Activated naive CD4-positive, alpha-beta T cell (primary cell): ENCODE measurements at places on chromosomes 7 and 10.

DNA sequence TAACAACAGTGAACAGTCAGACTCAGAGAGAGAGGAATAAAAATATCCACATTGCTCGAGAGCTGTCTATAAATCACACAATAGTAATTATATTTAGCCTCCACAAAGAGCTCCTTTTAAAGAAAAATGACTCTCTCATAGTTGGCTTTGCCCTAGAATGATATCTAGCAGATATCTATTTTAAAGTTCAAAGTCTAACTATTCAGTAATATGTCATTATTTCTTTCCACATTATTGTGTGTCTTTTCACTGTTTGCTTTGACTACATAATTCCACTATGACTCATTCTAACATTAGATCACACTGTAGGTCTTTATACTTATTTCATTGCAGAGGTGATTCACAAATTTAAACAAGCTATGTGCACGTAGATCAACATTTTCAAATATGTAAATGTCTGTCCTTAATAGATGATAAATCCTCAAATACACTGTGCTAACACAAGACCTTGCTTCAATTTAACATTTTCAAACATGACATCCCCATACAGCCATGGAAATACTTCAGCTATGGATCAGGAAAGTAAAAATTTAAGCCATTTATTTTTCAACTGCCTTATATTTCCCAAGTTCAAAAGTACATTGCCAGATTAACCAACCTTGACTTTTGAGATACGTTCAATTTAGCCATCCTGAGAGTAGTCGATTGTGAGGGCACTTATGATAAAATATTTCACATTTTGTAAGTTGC, 99.9 kb upstream of the AKR1E2 start:
- DNase-seq: no peak

- DNase-seq: no peak
Measured at GRCh38 chr7:149010451-149010850, 17.9 kb downstream of the PDIA4 start.

DNA sequence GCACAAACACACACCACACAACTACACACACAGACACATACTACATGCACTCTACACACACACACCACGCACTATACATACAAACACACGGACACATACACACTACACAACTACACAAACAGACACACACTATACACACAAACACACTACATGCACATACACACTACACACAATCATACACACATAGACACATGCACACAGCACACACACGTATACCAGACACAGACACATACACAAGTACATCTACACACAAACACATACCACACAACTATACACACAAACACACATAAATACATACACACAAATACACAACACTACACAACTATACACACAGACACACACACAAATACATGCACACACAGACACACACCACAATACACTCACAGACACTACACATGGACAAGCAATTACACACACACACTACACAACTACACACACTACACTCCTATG, 4.6 kb downstream of the GPR15LG start:
- no peak for DNase-seq

- DNase-seq: no peak
Measured at GRCh38 chr7:82699773-82700186, 256.2 kb upstream of the CACNA2D1 start.

- no peak for DNase-seq
Measured at GRCh38 chr7:108324053-108325038, 131.9 kb downstream of the NRCAM start.

DNA sequence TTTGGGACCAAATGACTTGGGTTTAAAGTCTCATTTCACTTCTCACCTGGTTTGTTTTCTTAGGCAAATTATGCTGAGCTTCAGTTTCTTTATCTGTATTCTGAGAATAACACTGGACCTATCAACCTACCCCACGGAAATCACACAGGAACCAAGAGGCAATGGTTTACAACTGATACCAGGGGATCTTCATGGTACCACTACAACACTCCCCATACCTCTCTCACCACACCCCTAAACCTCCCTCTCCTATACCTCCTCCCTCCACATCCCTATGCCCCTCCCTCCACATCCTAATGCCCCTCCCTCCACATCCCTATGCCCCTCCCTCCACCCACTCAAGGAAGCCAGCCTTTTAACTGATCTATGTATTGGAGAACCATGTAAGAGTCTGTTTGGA, 9.9 kb downstream of the FAM204A start:
- DNase-seq: no peak

GRCh38 chr10:115095758-115096157, 2.6 kb downstream of the ATRNL1 start:
- DNase-seq: no peak

DNA sequence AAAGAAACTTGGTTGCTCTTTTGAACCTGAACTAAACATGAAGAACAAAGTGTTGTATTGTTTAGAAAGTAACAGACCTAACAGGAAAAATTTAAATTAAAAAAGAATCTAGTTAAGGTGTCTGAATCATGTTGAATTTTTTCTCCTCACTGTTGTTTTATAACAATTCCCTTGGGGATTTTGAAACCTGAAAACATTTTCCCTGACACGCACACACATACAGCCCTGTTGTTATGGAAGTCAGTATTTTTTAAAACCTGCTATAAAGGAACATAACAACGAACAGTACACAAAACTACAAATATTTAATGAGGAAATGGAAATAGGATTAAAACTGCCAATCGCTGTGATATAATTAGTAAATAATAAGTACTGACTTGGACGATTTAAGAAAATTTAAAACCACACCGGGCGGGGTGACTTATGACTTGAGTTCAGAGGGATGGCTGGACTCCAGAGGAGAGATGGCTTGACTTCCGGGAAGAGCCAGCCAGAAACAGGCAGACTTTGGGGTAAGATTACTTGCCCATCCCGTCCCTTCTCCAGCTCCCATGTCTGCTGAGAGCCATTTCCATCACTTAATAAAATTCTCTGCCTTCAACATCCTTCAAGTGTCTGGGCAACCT, 16.2 kb upstream of the SPOCK2 start:
- no peak for DNase-seq

GRCh38 chr7:72465521-72465920, 53.4 kb upstream of the CALN1 start:
- DNase-seq: no peak

DNA sequence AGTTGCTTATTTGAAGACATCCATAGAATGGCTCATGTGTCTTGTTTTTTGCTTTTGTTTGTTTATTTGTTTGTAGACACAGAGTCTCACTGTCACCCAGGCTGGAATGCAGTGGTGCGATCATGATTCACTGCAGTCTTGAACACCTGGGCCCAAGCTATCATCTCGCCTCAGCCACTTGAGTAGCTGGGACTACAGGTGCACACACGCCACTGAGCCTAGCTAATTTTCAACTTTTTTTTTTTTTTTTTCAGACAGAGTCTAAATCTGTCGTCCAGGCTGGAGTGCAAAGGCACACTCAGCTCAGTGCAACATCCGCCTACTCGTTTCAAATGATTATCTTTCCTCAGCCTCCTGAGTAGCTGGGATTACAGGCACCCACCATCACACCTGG, 83.3 kb upstream of the KLF6 start:
- no peak for DNase-seq

DNA sequence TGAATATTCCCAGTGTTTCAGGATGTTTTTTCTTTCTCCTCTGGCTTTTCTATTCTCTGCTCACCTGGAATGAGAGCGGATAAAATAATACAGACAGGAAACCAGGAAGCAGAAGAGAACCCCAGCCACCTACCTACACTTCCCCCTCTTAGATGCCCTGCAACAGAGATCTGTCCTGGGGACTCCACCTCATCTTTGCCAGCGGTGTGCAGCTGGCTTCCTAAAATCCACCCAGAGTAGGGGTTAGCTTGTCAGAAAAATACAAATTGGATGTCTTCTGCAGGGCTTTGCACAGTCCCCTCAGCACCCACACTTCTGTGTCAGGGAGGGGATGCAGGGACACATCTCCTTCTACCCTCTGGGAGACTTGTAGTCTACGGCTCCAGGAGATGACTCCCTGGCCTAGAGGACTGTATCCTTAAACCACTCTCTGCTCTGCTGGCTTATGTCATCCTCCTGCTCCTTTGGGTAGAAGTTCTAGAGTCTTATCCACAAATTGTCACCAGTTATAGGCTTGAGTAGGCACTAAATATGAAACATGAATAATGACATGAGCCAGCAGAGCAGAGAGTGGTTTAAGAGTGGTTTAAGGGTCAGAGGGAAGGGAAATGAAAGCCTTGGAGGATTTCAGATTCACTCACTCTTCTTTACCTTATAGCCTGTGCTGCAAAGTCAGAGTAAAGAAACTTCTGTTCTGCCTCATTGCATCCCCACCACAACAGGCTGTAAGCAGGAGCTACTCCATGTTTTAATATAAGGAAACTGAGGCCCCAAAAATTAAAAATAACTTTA, 749.4 kb downstream of the AUTS2 start:
- no peak for DNase-seq

DNA sequence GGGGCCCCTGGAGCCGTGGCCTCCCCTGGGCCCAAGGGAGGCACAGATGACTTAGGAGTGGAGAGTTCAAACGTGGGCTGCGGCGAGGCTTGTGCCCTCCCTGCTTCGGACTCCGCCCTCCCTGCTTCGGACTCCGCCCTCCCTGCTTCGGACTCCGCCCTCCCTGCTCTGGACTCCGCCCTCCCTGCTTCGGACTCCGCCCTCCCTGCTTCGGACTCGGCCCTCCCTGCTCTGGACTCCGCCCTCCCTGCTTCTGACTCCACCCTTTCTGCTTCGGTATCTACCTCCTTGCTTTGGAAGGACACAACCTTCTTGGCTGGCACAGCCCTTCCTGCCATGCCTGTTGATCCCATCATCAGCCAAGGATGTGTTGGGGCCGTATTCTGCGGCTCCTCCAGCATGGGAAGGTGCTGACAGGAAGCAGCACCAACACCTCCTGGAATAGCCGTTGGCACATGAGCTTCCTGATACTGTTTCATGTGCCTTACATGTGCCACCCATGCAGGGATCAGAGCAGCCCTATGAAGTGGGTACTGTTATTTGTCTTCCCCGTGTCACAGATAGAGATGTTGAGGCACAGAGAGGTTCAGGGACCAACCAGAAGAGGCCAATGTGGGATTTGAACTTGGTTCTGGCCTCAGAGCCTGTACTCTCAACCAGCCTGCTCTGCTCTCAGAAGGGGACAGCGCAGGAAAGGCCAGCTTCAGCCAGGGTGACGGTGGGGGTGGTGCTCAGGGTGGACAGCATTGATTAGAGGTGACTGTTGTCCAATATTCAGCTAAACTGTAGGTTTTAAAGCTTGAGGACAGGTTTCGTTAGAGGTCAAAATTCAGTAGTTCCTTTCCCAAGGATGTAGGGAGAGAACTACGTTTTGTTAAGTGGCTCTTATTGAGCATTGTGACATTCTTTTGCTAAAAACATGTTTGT, 114.5 kb downstream of the NKX6-2 start:
- DNase-seq: no peak

- DNase-seq: no peak
Measured at GRCh38 chr10:34206078-34206934, 608.8 kb downstream of the PARD3 start.

GRCh38 chr7:19814776-19815175, 41.4 kb upstream of the TMEM196 start:
- no peak for DNase-seq

- no peak for DNase-seq
Measured at GRCh38 chr10:101400585-101400984, 46.6 kb downstream of the BTRC start.

DNA sequence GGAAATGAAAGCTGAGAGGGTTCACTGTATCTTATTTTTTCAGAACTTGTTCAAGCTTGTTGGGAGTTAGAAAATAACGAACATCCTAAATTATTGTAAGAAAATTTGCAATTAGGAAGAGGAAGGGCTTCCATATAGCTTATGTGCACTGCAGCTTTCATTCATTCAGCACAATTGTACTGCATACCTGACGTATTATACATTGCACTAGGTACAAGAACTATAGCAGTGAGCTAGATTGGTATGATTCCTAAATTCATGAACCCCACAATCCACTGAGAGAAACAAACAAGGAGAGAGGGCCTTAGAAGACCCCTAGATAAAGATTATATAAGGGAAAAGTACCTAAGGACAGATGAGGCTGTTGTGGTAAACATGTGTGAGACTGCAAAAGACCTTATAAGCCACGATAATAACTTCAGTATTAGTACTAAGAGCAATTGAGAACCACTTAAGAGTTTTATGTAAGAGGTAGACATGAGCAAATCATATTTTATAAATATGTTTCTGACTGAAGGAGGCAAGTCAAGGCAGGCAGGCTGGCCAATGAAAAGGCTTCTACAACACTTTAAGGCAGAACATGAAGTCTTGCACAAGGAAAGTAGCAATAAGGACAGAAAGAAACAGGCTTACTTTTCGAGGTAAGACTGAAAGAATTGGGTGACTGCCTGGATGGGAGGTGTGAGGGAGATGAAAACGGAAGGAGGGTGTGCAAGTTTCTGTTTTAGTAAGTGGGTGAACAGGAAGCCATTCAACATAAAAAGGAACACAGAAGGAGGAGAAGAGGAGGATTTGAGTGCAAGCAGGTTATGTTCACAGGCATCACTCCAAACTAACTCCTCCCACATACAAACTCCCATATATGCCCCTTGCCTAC, 77.9 kb upstream of the LRRN3 start:
- no peak for DNase-seq

- no peak for DNase-seq
Measured at GRCh38 chr7:129875745-129876411, 76.9 kb downstream of the UBE2H start.

- no peak for DNase-seq
Measured at GRCh38 chr10:81179805-81180452, 642.2 kb downstream of the SH2D4B start.

DNA sequence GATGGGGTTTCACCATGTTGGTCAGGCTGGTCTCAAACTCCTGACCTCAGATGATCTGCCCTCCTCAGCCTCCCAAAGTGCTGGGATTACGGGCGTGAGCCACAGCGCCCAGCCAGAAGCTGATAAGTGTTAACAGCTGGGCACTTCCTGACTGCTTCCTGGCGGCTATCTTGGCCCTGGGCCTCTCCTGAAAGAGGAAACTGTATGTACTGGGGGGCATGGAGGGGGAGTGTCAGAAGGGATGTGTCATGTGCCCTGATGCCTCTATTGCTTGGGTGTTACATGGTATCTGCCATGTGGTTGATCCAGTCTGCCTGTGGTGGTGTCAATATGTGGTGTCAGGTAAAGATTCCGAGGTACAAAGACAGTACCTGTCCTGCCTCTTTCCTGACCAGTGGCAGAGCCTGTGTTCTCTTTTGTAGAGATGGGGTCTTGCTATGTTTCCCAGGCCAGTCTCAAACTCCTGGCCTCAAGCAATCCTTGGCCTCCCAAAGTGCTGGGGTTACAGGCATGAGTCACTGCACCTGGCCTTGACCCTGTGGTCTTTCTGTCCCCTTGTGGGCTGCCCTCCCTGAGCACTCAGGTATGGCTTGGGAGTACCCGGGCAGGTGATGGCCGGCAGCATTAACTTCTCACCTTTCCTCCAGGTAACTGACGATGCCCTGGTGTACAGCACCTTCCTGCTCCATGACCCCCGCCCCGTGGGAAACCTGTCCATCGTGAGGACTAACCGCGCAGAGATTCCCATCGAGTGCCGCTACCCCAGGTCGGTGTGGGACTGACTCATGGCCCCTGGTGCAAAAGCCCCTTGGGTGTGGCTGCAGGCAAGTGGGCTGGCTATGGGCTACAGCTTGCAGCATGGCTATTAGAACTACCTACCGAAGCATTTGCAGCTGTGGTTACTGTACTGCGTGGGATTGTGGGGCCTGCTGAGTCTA, 4.4 kb downstream of the ZP3 start:
- no peak for DNase-seq
